ENCODE measurements at places on chromosomes 4 and X. TPM values are rescaled to one million over a fixed set of nuclear protein-coding genes. Genes with fewer than 3 reads are reported as not detected.

- H3K4me3 ChIP-seq = no peak overlapping the region
- no peaks in the 10 kb centered on the region for H3K27me3 ChIP-seq
- no peak for DNase-seq
- H3K4me1 ChIP-seq = no peaks in the 10 kb centered on the region
- peaks cover 3% of the 10 kb centered on the region for H3K36me3 ChIP-seq
These were observed 11.3 kb upstream of the COX18 start for GRCh38 chr4:73080789-73081188.

DNA sequence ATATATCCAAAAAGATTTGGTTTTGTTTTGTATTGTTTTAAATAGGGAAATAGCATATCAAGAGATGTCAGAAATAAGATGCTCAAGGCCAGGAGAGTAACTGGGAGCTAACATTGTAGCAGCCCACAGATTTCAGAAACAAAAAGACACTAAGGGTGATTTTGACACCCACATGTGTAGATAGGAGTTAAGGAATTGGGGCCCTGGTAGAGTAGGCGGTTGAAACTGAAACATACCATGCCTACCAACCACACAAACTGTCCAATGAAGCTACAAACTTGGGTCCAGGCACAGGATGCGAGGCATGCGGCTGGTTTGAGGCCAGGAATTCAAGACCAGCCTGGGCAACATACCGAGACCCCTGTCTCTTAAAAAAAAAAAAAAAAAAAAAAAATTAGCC, 6.3 kb upstream of the HSPA4L start:
- H3K4me1 ChIP-seq = peaks cover 1% of the 10 kb centered on the region
- H3K4me3 ChIP-seq = no peak overlapping the region
- DNase-seq = no peak
- H3K27me3 ChIP-seq = peaks cover 63% of the 10 kb centered on the region

- peaks cover 29% of the 10 kb centered on the region for H3K4me1 ChIP-seq
- no peaks in the 10 kb centered on the region for H3K36me3 ChIP-seq
- no peaks in the 10 kb centered on the region for H3K27me3 ChIP-seq
- H3K4me3 ChIP-seq = peak overlapping the region; percentile 39
- peak overlapping the region; percentile 99 for H3K27ac ChIP-seq
These were observed 30.8 kb downstream of the RTL5 start for GRCh38 chrX:72100824-72101351.

GRCh38 chrX:56788717-56789122, 59.7 kb downstream of the NBDY start:
- H3K27ac ChIP-seq = no peak overlapping the region
- peaks cover 27% of the 10 kb centered on the region for H3K4me1 ChIP-seq
- H3K4me3 ChIP-seq = no peak overlapping the region
- no peaks in the 10 kb centered on the region for H3K36me3 ChIP-seq
- DNase-seq = no peak

DNA sequence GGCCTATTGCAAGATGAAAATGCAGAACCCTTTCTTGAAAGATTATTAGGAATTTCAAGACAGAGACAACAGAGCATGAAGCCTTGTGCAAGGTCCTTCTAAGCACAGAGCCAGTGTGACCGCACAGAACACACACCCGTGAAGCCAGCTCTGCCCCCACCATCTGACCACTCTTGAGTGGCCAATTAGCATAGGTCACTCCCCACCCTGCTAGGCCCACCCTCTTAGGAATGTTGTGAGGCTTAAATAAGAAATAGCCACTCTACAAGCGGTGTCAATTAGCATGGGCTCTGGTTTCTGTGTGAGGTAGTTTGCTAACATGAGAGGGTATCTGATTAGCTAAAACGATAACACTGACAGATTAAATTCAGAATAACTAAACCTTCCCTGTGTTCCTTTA, 152.9 kb downstream of the PTTG2 start:
- H3K4me3 ChIP-seq = no peak overlapping the region
- no peak for DNase-seq
- no peaks in the 10 kb centered on the region for H3K27me3 ChIP-seq
- peak overlapping the region; percentile 12 for H3K27ac ChIP-seq
- peaks cover 5% of the 10 kb centered on the region for H3K4me1 ChIP-seq

DNA sequence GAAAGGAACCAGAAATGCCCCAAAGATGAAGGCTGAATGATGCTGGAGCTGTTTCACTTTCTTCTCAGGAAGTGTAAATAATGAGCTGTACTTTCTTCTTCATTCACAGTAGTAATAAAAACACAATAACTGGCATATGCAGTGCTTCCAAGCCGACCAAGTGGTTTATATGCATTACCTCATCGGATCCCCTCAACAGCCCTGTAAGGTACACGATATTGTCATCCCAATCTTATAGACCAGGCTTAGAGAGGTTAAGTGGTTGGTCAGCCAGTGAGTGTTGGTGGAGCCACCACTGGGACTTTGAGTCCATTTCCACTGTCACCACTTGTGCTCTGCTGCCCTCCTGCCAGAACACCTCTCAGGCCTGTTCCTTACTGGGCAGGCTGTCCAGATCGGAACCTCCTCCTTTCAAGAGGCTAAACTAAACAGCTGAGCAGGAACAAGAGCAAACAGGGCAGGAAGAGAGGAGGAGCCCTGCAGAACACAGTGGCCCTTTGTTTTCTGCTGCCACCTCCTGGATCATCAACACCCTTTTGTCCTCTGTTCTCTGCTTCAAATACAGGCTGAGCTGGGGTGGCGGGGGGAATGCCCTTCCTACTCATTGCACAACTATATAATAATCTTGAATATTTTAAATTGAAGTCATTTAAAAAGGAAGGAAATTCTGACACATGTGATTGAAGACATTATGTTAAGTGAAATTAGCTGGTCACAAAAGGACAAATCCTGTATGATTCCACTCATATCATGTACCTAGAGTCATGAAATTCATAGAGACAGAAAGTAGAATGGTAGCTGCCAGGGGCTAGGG, 112.5 kb upstream of the ATP6AP2 start:
- peaks cover 32% of the 10 kb centered on the region for H3K27me3 ChIP-seq
- DNase-seq = peak; percentile 29
- H3K4me1 ChIP-seq = peaks cover 33% of the 10 kb centered on the region
- no peak overlapping the region for H3K27ac ChIP-seq

- H3K27me3 ChIP-seq = no peaks in the 10 kb centered on the region
- H3K27ac ChIP-seq = no peak overlapping the region
- no peaks in the 10 kb centered on the region for H3K36me3 ChIP-seq
- no peak for DNase-seq
- H3K4me1 ChIP-seq = peaks cover 17% of the 10 kb centered on the region
These were observed 58.2 kb upstream of the FAM9C start for GRCh38 chrX:13102636-13103035.

Gene TBC1D9
- 15.9 TPM for polyA plus RNA-seq

- H3K4me1 ChIP-seq = no peaks in the 10 kb centered on the region
- DNase-seq = no peak
- H3K4me3 ChIP-seq = peak within 1 kb of the TSS; percentile 71
- no peak within 1 kb of the TSS for H3K27ac ChIP-seq
These were observed at the start of gene RNF175 for GRCh38 chr4:153759407-153760316. RNF175 (minus strand) TSS chr4:153760024; CDS start chr4:153759862, 162 bp downstream.

GRCh38 chr4:57774681-57775080, 664.5 kb upstream of the IGFBP7 start:
- no peak overlapping the region for H3K4me3 ChIP-seq
- no peaks in the 10 kb centered on the region for H3K4me1 ChIP-seq

DNA sequence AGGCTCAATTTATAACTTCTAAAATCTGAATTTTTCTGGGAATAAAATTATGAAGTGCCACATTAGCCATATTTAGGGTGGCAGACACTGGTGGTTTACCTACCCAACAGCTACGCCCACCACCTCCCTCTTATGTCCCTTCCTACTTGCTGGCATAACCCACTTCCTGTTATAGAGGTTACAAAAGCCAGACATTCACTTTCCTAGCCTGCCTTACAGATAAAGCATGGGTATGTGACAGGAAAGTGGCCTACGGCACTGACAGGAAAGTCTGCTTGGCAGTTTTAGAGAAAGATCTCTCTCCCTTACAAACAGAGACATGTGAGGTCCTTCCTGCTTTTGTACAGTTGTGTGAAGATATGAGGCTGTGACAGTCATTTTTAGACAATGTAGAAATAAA, 12.4 kb downstream of the DDX53 start:
- no peak overlapping the region for H3K27ac ChIP-seq
- H3K4me3 ChIP-seq = no peak overlapping the region
- DNase-seq = no peak

- H3K27ac ChIP-seq = no peak overlapping the region
- peaks cover 24% of the 10 kb centered on the region for H3K4me1 ChIP-seq
- no peaks in the 10 kb centered on the region for H3K36me3 ChIP-seq
- DNase-seq = peak; percentile 28
- H3K27me3 ChIP-seq = peaks cover 55% of the 10 kb centered on the region
- peak overlapping the region; percentile 85 for H3K4me3 ChIP-seq
These were observed 862 bp upstream of the INPP4B start for GRCh38 chr4:142846729-142847596.

DNA sequence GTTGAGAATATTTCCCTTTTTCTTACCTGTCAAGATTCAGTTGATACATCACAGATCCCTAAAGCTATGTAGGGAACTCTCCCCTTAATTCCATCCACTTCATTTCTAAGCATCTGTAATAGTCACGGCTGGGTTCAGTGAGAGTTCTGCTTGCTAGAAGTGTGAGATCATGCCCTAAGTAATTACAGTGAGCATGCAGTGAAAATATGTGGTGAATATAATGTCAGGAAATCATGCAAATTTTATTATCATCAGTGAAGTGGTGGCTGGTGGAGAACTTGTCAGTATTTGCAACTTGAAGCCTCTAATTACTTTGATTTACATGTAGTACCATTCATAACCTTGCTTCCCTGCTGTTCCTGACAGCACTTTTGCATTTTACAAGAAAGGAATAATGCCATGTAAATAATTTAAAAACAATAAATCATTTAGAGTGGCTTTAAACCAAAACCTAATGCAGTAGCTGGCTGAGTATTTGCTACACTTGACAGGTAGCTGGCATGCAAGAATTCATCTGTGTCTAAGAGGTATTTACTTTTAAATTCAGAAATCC, 28.3 kb upstream of the CFAP299 start:
- DNase-seq = no peak
- H3K36me3 ChIP-seq = no peaks in the 10 kb centered on the region
- no peak overlapping the region for H3K4me3 ChIP-seq

- no peak overlapping the region for H3K4me3 ChIP-seq
- no peak for DNase-seq
- no peaks in the 10 kb centered on the region for H3K36me3 ChIP-seq
These were observed 25.4 kb downstream of the C4orf17 start for GRCh38 chr4:99536271-99536670.

- H3K36me3 ChIP-seq = no peaks in the 10 kb centered on the region
- H3K27ac ChIP-seq = no peak overlapping the region
- H3K4me1 ChIP-seq = no peaks in the 10 kb centered on the region
- H3K27me3 ChIP-seq = no peaks in the 10 kb centered on the region
- DNase-seq = peak; percentile 1
These were observed 506.9 kb upstream of the PCDH10 start for GRCh38 chr4:132642016-132642817.

DNA sequence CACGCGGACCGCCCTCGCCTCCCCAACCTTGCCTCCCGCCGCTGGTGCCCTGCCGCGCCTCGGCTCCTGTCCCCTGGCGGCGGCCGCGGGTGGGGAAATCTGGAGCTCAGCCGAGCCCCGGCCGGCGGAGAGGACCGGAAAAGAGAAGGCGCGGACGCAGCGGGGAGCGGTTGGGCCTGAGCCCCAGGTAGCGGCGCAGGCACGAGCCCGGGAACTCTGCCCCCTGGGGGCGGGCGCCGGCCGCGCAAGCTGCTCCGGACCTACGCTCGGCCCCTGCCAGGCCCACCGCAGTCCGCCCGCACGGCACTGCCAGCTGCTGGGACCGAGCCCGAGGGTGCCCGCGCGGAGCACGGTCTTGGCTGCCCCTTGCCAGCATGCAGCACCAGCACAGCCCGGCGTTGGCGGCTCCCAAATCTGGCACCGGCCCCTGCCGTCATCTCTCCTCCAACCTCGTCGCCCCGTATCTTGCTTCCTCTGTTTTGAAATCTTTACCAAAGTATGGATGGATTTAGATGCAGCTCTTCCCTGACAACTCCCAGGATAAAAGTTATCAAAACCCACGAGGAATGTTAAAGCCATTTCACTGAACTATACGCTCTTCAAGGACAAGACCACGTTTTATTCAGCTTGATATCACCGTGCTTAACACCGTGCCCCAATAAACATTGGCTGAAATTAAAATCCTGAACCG, at the start of gene PRSS12:
Gene PRSS12, minus strand, starts transcription at position 161 of the 691 bp plus-strand sequence. CDS start 283 bp downstream, outside the sequence.
- H3K4me3 ChIP-seq = peak within 1 kb of the TSS; percentile 87
- peak; percentile 39 for DNase-seq
- H3K36me3 ChIP-seq = peaks cover 8% of the 10 kb centered on the region
- peaks cover 76% of the 10 kb centered on the region for H3K27me3 ChIP-seq
- no peak within 1 kb of the TSS for H3K27ac ChIP-seq
